ENCODE measurements at places on chromosomes 7 and 10.

- DNase-seq, result no peak
Measured at GRCh38 chr7:133197972-133198544, 54.8 kb upstream of the EXOC4 start.

- no peak for DNase-seq
Measured at GRCh38 chr10:43254881-43255633, 11.8 kb downstream of the RASGEF1A start.

GRCh38 chr7:68857571-68857970 is 740.7 kb upstream of the AUTS2 start:
- DNase-seq, result no peak

DNA sequence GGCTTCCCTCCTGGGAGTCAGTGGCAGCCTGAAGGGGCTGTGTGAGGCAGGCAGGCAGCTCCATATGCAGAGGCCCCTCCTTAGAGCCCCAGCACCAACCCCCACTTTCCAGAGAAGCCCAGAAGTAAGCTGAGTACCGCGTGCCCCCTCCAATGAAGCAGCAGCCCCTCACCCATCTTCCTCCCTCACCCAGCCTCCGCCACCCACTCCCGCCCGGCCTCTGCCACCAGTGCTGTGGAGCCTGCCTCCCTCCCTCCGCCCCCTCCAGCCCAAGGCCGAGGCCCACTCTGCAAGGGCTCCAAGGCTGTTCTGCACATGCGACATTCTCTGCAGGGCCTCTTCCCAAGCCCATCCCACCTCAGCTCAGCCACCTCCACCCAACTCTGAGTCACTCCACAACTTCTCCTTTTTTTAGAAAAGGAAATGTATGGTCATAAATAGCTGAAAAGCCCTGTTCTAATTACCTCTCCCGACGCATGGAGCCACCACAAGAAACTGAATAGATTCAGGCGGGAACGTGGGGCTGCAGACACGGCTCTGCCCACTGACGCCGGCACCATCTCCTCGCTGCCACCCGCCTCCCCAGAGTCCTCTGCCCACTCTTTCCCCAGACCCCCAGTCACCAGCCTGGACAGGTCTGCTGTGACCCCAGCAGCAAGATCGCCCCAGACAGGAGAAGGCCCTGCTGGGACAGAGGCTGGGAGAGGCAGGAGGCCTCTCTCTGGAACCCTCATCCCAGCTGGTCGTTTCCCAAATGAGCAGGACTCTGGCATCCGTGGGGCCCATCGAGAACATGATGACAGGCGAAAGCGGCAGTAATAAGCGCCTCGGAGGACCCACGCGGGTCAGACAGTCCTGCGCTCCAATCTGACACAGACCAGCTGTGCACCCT is 213.9 kb downstream of the MAD1L1 start:
- no peak for DNase-seq

DNA sequence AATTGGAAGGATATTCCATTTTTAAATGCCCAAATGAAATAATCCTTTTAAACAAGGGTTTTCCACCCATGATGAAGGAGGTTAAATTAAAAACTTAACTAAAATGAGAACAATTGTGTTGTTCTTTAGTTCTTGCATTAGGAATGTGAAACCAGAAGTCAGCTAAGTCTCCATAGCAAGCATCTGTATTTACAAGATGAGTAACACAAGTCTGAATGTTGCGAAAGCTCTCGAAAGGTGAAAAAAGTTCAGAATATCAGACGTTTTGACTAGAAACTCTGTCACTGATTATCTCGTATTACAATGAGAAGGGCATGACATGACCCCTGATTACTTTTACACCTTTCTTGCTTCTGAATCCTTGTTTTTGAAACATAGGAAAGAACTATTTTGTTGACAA is 149.6 kb downstream of the BICC1 start:
- DNase-seq, result no peak

GRCh38 chr7:69656077-69656476 is 57.8 kb downstream of the AUTS2 start:
- no peak for DNase-seq

GRCh38 chr10:48937796-48938195 is 1.8 kb downstream of the LRRC18 start:
- DNase-seq, result no peak

DNA sequence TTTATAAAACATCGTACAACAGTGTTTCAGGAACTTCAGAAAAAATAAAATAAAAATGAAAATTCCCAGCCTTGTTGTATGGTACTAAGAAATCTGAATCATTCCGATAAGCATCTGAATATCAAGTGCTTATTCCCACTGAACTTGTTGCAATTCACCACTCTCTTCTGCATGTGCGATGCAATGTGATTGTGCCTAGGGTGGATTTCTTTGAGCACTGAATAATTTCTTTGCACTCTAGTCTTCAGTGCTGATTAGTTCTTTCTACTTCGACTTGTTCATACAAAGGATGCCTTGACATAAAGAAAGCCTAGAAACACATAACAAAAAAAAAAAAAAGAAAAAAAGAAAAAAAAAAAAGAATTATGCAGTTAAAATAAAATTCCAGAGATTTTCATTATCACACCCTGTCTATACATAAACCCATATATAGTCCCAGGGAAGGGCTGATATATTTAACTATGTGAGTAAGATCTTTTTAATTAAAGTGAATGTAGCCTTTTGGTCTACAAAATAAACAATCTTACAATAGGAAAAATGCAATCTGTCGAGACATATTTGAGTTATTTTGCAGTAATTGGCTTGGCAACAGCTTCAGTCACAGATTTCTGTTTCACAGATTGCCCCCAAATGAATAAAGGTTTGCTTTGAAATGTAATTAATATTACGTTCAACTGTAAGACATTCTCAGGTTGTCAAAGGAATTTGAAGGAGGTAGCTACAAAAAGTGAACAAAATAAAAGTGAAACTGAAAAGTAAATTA is 1118.9 kb upstream of the CELF2 start:
- DNase-seq, result no peak

GRCh38 chr7:5635461-5636445 is 145.7 kb downstream of the RNF216 start:
- no peak for DNase-seq

All from T-helper 1 cell (primary cell).